Stimulated activated CD8-positive, alpha-beta memory T cell treated with anti-CD3 and anti-CD28 coated beads, Interleukin-7, amount 100 ng/mL, for 1 hour (primary cell): ENCODE measurements at places on chromosomes 6 and 20.

- no peak for DNase-seq
Observed at GRCh38 chr6:25042036-25042521, 106.3 kb upstream of the RIPOR2 start.

GRCh38 chr20:22475662-22476061 lies 108.7 kb downstream of the FOXA2 start:
- no peak for DNase-seq

- no peak for DNase-seq
Observed at GRCh38 chr6:44044154-44044539, 83.1 kb downstream of the MRPL14 start.

GRCh38 chr20:31663838-31664695 lies 26.4 kb downstream of the COX4I2 start:
- no peak for DNase-seq

- no peak for DNase-seq
Observed at GRCh38 chr6:62652692-62653328, 366.8 kb upstream of the KHDRBS2 start.

DNA sequence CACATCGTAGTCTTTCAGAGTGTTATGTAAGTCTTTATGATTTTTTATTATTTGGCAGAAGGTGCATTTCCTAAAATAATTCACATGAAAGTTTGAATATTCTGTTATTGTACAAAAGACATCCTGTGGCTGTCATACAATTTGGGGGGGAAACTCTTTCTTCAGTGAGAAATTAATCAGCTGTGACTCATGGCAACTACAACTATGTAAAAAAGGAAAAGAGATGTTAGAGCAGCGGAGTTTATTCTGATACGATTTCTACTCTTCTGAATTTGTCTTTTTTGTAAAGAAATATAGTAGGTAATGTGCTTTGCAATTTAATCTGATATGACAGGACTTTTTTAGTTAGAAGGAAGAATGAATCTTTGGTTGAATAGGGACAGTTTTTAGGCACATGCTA lies 14.2 kb downstream of the COL19A1 start:
- DNase-seq = no peak

GRCh38 chr6:170313716-170314295 lies 7.2 kb downstream of the FAM120B start:
- DNase-seq = no peak

- DNase-seq = no peak
Observed at GRCh38 chr6:15336900-15337560, 91.2 kb downstream of the JARID2 start.

DNA sequence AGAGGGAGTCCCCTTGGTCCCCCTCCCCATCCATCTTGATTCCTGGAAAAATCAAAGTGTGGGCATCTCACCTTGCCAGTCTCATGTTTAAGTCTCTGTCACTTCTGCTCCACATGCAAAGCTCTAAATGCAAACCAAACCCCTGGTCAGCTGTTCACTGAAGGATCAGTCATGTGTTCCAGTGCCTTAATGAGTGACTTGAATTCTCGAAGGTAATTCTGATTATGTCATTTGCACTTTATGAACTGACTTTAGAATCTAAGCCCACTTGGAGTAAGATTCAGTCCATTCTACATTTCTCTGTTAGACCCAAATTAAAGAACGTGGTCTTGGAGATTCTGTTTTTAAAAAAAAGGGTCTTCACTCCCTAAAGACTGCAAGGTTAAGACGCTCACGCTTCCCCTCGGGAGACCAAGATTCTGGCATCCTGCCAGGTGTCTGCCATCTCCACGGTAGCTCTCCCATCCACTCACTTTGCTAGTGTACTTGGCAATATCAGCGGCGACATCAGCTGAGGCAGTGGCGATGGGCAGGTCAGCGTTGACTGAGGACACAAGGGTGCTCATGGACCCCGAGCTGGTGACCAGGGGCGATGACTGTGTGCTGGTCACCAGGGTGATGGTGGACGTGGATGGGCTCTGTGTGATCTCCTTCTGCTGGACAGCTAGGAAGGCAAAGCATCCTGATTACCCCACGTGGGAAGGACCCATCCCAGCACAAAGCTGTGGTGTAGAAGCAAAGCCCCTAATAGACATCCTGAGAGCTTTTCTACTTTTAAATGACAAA lies 120.5 kb downstream of the ZMYND8 start:
- DNase-seq = no peak

- DNase-seq = no peak
Observed at GRCh38 chr6:156167625-156168071, 609.5 kb upstream of the ARID1B start.

- DNase-seq = no peak
Observed at GRCh38 chr6:33373960-33374910, 17.4 kb upstream of the KIFC1 start.

GRCh38 chr6:100228437-100228833 lies 234.4 kb upstream of the MCHR2 start:
- no peak for DNase-seq

GRCh38 chr20:55094353-55094861 lies 619.0 kb downstream of the DOK5 start:
- DNase-seq = no peak

GRCh38 chr20:34473262-34473883 lies 42.8 kb upstream of the DYNLRB1 start:
- no peak for DNase-seq

DNA sequence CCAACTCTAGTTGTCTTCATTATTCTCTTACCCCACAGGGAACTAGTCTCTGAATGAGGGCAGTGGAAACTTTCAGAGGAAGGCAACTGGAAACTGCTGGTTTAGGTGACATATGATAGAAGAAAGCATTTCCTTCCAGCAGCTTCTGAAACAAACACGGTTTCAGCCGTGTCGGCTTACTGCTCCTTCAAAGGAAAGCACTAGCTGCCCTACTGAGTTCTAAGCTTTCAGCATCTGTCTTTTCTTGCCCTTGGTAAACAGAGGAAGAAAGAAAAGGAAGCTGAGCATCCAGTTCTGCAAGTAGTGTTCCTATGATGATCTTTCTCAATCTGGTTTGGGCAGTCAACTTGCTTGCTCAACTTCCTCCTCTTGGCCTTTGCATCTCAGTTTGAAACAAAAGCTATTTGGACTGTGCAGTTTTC lies 117.5 kb upstream of the CEP85L start:
- no peak for DNase-seq

GRCh38 chr6:155142168-155143028 lies 121.4 kb upstream of the CLDN20 start:
- no peak for DNase-seq

DNA sequence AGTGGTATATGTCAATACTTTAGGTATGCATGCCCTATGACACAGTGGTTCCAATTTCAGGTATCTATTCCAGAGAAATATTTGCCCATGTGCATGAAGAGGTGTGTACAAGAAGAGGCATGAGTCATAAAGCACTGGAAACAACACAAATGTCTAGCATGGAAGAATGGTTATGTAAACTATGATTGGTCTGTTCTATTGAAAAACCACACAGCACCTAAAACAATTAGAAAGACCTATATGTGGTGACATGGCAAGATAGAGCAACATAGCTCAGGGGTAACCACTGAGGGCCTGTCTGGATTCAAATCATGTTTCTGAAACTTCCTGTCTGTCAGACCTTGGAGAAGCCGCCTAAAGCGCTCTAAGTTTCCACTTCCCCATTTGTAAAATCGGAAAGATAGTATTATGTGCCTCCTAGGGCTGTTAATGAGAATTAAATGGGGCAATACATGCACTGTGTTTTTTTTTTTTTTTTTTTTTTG lies 76.0 kb upstream of the SHLD1 start:
- no peak for DNase-seq

DNA sequence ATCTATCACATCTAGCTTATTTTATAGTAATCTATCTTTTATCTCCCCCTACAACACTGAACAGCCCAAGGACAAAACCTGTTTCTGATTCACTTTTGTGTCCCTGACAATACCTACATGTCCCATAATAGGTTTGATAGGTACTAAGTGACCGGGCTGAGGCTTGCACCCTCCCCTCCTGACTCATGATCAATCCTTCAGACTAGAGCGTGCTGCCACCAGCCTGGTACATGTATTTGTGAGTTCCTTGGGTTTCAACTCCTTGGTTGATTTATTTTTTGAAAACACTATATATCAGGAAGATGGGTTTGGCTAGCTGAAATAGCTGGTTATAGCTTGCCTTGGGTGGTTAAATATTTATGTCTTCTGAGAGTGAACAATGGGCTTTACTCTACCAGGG lies 41.6 kb upstream of the RAB23 start:
- DNase-seq = no peak

DNA sequence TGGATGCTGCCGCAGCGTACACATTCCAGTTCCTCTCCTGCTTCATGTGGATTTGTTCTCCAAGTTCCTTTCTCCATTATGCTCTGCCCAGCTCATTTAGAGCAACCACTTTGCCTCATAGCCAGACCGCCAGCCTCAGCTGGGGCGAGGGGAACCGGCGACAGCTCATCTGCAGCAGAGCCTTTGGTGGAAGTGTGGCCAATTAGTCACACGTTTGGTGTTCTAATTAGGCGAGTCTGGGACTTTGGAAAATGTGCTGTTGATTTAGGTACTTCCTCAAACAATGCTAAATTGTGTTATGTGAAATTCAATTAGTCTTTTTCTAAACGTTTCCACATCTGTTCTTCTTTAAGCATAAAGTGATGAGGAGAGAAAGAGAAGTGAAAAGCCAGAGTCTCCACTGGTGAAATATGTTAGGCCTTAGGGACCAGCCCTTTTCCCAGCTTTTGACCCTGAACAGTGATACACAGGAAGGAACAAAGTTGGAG lies 217.9 kb downstream of the TBX18 start:
- no peak for DNase-seq

GRCh38 chr6:87698547-87699006 lies 3.5 kb downstream of the AKIRIN2 start:
- no peak for DNase-seq

DNA sequence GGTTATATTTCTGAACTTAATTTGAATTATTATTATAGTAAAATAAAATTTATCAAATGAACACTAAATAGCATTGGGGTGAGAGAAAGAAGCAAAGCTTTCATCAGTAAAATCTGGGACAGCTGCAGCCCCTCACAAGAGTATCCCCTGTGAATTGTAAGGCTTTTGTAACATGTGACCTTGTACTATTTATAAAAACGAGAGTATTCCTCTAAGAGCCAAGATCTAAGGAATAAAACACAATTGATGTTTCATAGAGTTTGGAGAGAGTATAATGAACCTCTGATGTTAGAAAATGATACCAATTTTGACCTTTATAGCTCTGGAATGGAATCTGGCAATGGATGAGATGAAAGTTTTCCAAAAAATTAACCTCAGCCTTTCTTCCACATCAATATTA lies 617.2 kb upstream of the ID4 start:
- DNase-seq = no peak

DNA sequence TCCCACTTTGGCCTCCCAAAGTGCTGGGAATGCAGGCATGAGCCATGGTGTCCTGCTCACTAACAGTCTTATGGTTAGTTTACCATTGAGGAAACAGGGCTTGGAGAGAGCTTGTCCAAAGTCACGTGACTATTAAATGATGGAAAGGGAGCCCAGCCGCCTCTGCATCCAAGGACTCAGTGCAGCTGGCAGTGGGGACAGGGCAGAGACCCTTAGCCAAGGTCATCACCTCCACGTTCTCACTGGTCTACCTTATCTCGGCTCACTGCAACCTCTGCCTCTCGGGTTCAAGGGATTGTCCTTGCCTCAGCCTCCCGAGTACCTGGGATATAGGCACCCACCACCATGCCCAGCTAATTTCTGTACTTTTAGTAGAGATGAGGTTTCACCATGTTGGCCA lies 109.3 kb downstream of the SLC23A2 start:
- no peak for DNase-seq

DNA sequence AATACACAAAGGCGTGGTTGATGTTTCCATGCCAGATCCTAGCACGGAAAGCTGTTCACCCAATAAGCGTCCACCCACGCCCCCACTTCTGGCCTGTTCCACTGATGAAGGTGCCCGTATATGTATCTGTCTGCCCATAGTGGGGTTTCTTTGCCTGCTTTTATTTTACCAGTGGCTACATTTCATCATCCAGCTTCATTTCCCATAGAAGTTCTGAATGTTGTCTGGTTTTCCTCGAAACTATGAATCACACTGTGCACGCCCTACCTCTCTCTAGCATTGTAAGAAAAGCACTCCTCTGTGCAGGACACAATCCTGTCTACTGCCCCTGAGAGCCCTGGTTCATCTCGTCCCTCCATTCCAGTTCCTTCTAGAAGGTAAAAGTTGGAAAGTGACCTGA lies 8.8 kb upstream of the CD93 start:
- DNase-seq = no peak

GRCh38 chr6:130452336-130452735 lies 86.5 kb downstream of the TMEM200A start:
- no peak for DNase-seq

DNA sequence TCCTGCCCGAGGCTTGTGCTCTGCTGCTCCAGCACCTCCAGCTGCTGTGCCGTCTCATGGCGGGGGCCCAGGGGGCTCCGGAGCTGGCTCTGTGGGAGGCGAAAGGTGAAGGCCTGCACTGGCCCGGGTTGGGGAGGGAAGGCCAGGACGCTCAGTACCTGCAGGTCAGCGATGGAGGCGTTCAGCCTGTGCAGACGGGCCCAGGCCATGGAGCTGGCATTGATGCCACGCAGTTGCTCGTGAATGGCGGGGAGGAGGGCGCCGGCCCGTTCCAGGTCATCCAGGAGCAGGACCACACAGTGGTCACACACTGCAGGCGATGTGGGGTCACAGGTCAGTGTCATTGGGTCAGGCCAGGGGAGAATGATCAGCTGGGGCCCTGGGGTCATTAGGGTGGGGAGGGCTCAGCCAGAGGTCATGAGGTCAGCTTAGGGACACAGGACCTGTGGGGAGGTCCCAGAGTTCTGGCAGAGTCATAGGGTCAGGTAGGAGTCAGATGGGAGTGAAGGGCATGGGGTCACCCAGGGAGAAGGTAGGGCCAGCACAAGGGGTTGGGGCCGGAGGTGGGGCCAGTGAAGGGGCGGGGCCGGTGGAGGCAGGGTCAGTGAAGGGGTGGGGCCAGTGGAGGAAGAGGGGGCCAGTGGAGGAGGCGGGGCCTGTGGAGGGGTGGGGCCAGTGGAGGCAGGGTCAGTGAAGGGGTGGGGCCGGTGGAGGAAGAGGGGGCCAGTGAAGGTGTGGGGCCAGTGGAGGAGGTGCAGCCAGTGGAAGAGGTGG lies 18.0 kb downstream of the ADRM1 start:
- DNase-seq = no peak

- peak; percentile 76 for DNase-seq
Observed at GRCh38 chr20:35092524-35093266, at the start of gene TRPC4AP. TSS of gene TRPC4AP (minus strand) at chr20:35092807. CDS start at chr20:35092781, 26 bp downstream.

- DNase-seq = no peak
Observed at GRCh38 chr6:328136-328670, 35.9 kb downstream of the DUSP22 start.

DNA sequence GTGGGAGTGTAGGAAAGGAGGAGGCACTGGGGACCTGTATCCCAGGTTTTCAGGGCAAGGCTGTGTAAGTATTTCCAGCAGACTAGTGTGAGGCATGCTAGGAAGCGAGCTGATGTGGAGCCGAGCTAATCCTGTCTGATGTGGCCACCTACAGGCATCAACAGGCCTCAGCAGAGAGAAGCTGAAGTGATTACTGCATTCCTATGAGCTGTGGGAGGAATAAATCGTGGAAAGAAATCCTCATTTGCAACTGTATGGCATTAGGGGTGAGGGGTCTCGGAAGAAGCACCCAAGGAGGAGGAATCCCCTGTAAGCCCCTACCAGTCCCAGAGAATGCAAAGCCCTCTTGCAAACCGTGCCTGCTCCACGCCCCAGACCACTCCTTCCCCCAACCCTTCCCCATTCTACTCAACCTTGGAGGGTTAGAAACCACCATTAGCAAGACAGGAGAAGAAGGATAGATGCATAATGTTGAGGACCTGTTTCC lies 41.6 kb downstream of the C6orf15 start:
- DNase-seq = no peak

- no peak for DNase-seq
Observed at GRCh38 chr6:111761783-111762312, 111.4 kb downstream of the FYN start.

GRCh38 chr6:49888742-49889431 lies 22.6 kb upstream of the CRISP1 start:
- DNase-seq = no peak
